ENCODE measurements at places on chromosomes 11 and 22.

DNA sequence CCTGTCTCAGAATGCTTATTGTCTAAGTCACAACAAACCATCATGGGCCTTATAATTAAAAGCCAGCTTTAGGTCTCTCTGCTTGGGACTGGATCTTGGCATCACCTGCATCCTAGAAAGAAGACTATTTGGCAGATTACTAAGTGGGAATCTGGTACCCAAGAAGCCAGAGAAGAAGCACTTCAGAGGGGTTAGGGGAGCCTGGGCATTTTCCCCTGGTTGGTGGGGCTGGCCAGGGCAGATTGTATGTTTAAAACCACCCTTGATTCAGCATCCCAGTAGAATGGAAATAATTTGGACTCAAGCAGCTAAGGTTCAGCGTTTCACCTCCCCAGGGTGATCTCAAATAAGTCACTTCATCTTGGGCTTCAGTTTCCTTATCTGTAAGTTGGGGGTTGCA, 193.7 kb downstream of the MIAT start:
- peak; percentile 15 for DNase-seq

- DNase-seq, result no peak
These were observed 7.8 kb downstream of the MYEOV start for GRCh38 chr11:69301455-69302401.

DNA sequence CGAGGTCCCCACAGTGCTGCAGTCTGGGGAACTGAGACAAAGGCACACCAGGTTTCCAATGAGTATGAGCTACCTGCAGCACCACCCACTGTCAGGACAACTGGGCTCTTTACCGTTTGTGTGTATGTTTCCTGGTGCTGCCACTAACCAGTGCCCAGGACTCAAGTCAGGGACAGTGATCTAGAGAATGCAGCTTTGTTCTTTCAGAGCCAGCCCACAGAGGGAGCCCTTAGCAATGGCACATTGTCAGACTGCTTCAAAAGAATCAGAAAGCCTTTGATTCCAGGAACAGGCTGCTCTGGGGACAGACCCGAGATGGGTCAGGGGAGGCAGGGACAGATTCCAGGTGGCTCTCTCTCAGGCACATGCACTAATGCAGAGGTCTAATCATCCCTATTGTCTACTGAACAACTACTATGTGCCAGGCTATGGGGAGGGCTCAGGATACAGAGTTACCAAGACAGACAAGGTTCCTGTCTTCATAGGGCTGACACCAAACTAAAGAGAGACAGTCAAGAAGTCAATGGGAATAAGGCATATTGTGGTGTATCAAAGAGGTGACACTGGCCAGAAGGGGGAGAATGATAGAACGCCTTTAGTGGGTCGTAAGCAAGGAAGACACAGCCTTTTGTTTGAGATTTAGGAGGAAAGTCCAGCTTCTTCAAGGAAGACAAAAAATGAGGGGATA, 103.7 kb downstream of the VPREB1 start:
- peak; percentile 61 for DNase-seq

DNA sequence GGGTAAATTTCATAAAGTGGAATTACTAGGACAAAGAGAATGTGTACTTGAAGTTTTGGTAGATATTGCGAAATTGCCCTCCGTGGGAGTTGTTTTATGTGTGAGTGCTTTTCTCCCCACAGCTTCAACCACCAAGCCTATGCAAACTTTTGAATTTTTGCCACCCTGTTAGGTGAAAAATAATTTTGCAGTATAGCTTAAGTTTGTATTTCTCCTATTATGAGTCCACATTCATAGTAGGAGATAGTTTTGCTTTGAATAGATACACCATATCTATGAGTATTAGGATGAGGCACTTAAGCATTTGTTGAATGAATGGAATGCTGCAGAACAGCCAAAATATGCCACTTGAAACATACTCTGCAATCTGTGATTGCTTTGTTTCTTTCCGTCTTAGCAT, 43.6 kb downstream of the UVRAG start:
- DNase-seq, result no peak

GRCh38 chr22:36775586-36775963, 344 bp downstream of the IFT27 start:
- no peak for DNase-seq

GRCh38 chr22:43447380-43447779, 35.6 kb downstream of the MPPED1 start:
- no peak for DNase-seq

DNA sequence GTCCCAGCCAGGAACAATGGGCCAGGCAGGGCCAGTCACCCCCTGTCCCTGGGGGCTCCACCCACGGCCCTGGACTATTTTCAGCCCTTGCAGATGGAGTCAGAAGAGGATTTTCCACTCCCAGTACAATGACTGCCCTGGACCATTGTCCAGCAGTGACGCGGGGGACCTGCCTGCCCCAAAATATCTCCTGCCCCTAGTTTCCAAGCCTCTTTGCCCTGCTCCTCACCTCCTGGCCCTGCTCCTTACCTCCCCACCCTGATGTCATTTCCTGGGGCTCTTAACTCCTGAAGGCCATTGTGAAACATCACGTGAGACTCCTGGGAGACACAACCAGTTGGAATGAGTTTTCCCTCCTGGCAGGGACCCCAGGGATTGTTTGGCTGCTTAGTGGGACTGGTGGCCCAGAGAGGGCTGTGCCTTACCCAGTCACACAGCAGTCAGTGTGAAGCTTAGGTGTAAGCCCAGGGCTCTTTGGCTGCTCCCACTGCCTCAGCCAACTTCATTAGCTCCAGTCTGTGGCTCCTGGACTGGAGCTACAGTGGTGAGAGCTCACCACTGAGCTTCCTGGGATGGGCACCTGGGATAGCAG, 22.2 kb downstream of the P2RY2 start:
- DNase-seq, result no peak

DNA sequence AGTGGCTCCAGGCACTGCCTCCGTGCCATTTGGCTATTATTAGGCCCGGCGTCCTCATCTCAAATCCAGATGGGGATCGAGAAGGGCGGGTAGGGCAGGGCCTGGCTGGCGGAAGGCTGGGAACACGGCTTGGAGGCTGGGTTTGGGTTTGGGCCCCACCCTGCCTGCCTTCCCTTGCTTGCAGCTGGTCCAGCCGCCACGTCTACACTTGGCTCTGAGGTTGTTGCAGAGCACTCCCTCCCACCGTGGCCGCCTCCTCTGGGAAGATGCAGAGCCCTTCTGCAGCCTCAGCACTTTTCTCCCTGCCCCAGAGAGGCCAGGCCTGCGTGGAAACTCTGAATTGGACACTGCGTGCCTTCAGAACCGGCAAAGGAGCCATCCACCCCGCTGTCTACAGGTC, 5.2 kb upstream of the SMTN start:
- DNase-seq, result no peak

- DNase-seq, result no peak
These were observed 4.5 kb downstream of the APOBEC3B start for GRCh38 chr22:38986629-38987028.

DNA sequence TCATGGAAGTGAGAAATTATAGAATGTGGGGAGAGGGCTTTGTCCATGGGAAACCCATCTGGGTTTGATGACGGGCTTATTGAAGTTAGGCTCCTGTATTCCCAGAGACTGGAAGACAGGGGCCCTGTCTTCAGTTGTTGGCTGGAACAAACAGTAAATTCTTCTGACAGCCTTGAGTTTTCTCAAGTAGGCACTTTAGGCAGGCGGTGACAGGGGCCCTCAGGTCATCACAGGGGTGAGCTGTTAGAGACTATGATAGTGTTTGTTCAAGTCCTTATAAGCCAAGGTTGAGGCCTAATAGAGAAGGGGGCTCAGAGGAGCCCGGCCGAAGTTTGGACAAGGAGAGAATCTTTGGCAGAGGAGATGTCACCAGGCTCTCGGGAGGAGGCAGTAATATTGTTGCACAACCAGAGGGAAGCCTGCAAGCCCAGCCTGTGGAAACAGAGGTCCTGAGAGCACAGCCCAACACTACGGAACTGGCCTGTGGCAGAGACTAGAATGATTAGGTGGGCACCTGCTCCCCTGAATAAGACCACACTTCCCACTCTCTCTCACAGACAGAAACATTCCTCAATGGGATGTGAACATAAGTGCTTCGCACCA, 20.2 kb upstream of the IL17RA start:
- DNase-seq, result no peak

DNA sequence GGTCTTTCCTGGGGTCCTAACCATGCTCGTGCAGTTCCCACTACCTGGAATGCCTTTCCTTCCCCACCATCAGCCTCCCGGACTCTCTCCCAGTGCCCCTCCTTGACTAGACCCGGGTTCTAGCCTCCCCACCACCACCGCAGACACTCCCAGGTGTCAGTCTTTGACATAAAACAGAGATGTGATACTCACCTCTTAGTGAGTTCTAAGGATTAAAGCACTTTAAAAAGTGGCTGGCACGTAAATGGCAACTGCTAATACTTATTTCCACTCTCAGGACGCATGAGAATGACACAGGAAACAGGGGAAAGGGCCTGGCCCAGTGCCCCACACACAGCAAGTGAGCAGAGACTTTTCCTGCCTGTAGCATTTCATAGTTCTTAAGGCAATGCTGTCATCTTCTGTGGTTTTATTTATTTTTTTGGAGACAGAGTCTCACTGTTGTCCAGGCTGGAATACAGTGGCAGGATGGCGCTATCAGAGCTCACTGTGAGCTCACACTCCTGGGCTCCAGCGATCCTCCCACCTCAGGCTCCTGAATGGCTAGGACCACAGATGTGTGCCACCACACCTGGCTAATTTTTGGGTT, 1.9 kb upstream of the SLC25A45 start:
- no peak for DNase-seq

DNA sequence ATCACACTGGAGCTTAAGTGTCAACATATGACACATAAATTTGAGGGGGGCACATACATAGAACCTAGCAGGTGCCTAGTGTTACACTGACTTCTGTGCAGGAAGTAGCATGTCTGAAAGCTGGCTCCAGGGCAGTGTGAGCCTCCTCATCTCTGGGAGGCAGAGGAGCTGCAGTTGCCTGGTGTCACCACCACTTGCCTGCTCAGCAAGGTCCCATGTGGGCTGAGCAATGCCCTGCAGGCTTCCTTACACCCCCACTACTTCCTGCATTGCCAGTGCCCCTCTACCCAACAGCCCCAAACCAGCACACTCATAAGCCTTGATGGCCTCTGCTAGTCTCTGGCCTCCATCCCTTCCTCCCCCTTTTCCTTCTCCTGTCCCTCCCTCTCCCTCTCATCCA, 165.8 kb downstream of the BUD13 start:
- DNase-seq, result peak; percentile 25

DNA sequence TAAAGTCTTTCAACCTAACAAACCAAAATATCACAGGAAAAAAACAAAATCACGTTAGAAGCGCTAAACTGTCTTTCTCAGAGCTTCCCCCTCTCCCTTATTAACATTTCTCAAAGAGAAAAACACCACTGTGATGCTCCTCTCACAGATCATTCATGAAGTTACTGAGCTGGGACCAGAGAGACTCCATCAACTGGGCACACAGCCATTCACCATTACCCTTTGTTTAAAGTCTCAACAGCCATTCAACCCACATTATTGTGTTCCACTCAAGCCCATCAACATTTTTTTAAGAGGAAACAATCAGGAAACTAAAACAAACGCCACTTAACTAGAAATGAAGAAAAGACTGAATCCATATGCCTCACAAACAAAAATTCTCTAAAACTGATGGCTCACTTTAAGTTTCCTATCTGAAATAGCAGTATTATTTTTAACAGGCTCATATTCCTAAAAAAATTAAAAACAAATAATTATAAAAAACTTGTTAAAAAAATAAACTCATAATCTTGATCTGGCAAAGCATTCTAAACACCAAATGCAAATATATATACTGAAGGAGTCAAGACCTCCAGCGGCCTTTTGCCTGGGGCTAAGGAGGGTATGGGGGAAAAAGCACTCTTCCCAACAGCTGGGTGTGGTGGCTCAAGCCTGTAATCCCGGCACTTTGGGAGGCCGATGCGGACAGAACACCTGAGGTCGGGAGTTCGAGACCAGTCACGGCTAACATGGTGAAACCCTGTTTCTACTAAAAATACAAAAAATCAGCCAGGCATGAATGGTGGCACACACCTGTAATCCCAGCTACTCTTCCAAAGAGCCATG, 14.0 kb downstream of the CELF1 start:
- no peak for DNase-seq

- peak; percentile 43 for DNase-seq
These were observed 40.5 kb downstream of the LRRC32 start for GRCh38 chr11:76629853-76630599.

- no peak for DNase-seq
These were observed 39.7 kb downstream of the ACAT1 start for GRCh38 chr11:108160970-108161566.

GRCh38 chr22:49664371-49664881, 163.2 kb downstream of the BRD1 start:
- no peak for DNase-seq

GRCh38 chr11:32131321-32131720, 40.4 kb downstream of the RCN1 start:
- DNase-seq, result no peak

- no peak for DNase-seq
These were observed 20.2 kb downstream of the PPFIBP2 start for GRCh38 chr11:7534042-7534378.

- DNase-seq, result no peak
These were observed 3.9 kb upstream of the MYH9 start for GRCh38 chr22:36391638-36392037.

GRCh38 chr22:48498526-48499331, 1328.9 kb downstream of the BRD1 start:
- DNase-seq, result no peak

- DNase-seq, result no peak
These were observed 43.1 kb upstream of the CCDC188 start for GRCh38 chr22:20193761-20194494.
